B cell (primary cell): ENCODE measurements at places on chromosomes 13 and 19. TPM values are rescaled to one million over a fixed set of nuclear protein-coding genes. Genes with fewer than 3 reads are reported as not detected.

EFNA2 gene
- total RNA-seq = not detected in 2 replicates

RFXANK gene
- 77.9 and 80.7 TPM in 2 replicates for total RNA-seq

DNA sequence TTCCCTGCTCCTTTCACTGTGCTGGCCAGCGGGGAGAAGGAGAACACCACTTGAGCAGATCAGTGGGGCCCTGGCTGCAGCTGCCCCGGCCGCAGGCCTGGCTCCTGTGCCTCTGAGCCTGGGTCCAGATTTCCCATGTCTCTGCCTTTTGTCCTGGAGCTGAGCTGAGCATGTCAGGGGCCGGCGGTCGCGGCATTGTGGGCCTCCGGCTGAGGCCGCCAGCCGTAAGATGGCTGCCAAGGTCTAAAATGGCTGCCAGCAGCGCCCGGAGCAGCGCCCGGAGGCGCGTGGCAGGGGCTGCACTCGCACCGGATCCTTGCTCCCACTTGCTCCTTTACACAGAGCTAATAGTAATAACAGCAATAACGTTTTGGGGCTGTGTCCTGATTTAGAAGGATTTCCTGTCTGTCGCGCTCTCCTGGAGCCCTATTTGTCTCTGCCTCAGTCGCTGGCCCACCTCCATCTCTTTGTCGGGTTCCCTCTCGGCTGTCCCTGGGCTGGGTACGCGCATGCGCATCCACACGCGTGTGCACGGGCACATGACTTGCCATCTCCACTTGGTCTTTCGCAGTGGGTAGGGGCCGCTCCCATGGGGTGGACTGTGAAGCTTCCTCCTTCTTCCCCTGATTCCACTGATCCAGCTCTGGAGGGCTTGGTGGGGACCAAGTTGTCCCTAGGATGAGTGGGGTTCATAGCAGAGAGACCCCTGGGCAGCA, 32.1 kb downstream of the LYL1 start:
- no peak for DNase-seq

DNA sequence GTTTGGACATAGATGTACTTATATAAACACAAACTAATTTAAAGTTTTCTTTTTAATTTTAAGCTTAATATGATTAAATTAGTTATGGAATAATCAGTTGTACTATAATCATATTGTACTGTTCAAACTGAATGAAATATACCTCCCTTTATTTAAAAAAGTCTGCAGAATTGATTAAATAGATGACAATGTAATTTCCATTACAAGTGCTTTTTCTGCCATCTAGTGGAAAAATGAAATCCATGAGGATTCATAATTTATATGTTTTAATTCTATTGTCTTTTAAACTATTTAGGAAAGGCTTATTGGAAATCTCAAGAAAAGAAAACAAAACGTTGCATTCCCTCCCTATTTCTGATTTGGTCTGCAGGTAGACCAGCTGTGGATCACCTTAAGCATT, 30.9 kb downstream of the MZT1 start:
- no peak for DNase-seq

DNA sequence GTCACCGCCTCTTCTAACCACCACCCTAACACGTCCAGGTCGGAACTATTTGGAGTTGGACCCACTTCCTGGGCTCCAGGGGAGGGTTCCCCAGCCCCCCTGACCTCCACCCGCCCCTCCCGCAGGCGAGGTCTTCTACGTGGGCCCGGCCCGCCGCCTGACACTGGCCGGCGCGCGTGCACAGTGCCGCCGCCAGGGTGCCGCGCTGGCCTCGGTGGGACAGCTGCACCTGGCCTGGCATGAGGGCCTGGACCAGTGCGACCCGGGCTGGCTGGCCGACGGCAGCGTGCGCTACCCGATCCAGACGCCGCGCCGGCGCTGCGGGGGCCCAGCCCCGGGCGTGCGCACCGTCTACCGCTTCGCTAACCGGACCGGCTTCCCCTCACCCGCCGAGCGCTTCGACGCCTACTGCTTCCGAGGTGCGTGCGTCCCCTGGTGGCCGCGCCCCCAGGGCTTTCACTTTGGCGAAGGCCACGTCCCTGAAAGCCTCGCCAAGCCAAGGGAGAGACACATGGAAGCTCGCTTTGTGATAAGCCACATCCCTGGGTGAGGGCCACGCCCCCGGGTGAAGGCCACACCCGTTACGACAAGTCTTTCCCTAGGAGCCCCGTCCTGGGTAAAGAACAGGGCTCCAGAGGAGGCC, 13.2 kb downstream of the NCAN start:
- peak; percentile 84 for DNase-seq

- peak; percentile 39 for DNase-seq
These were observed 1.3 kb downstream of the MEIS3 start for GRCh38 chr19:47417746-47418691.

GRCh38 chr13:111066544-111066943, 48.6 kb upstream of the ARHGEF7 start:
- DNase-seq = no peak
